ENCODE measurements at places on chromosomes 3 and 15. TPM values are rescaled to one million over a fixed set of nuclear protein-coding genes. Genes with fewer than 3 reads are reported as not detected.
A peak's percentile ranks its signal among the peaks of the same experiment; 100 is the strongest.

GRCh38 chr3:188165596-188165995, 11.6 kb downstream of the LPP start:
- DNase-seq = no peak

DNA sequence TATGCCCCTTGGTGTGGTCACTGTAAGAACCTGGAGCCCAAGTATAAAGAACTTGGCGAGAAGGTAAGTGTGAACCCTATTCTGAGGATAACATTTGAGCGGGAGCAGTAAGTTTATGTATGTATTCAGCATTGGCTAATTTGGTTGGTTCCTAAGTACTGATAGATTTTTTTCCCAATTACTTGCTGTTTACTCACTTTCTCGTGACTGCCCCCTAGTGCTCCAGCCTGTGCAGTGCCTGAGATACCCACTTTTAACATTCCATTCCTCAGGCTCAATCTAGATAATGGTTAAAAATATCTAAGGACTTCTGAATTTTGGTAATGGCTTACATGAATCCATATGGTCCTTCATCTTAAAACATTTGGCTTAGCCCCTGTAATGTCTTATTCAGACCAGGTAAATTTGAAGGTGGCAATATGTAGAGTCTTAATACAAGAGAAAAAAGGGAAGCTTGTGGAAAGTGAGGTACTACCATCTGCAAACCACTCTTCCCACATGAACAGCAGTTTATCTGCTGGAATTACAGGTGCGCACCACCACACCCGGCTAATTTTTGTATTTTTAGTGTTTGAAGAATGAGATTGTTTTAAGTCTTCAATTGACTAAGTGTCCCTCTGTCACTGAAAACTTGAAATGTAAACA, 7.1 kb downstream of the ELL3 start:
- peak; percentile 49 for DNase-seq

- no peak for DNase-seq
Measured at GRCh38 chr15:66938114-66938830, 127.1 kb upstream of the SMAD3 start.

DNA sequence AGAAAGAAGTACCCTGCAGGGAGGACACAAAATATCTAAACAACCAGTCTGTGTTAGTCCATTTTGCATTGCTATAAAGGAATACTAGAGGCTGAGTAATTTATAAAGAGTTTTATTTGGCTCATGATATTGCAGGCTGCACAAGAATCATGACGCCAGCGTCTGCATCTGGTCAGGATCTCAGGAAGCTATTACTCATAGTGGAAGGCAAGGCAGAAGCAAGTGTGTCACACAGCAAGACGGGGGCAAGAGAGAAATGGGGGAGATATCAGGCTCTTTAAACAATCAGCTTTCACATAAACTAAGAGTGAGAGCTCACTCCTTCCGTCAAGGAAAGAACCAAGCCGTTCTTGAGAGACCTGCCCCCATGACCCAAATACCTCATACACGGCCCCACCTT, 614.8 kb downstream of the ZIC1 start:
- DNase-seq = no peak

GRCh38 chr15:70268698-70269251, 171.1 kb upstream of the TLE3 start:
- DNase-seq = peak; percentile 56

NDN gene
- 11.5 TPM for total RNA-seq

SLC30A4 gene
- total RNA-seq = 5.7 TPM

ZPLD1 gene
- total RNA-seq = not detected

AMOTL2 gene
- 151 TPM for total RNA-seq

PPARG gene
- 81.3 TPM for total RNA-seq

Data from upper lobe of left lung (tissue), 6 donors.